A673 (cell line): ENCODE measurements at places on chromosomes 12 and 14. TPM values are rescaled to one million over a fixed set of nuclear protein-coding genes. Genes with fewer than 3 reads are reported as not detected.

- no peak overlapping the region for H3K27ac ChIP-seq
- no peak overlapping the region for H3K4me3 ChIP-seq
- H3K27me3 ChIP-seq, result no peaks in the 10 kb centered on the region
- no peaks in the 10 kb centered on the region for H3K36me3 ChIP-seq
- H3K4me1 ChIP-seq, result no peaks in the 10 kb centered on the region
- no peak for DNase-seq
Observed at GRCh38 chr14:92998946-92999345, 76.0 kb downstream of the CHGA start.

DNA sequence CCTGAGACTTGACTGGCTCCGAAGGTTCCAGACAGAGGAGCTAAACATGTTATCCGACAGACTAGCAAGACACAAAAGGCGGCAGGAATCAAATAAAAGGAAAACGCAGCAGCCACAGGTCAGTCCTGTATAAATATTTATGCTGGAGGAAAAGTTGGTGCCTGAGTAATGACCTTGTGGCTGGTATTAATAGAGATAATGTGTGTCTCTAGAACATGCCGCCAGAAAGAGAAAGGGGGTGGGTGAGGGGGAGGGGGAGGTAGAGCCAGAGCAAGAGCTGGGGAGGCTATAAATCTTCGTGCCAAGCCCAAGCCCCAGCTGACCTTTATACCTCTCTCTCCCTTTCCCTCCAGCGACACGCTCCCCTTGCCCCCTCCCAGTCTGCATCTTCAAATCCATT lies 590.4 kb downstream of the MED13L start:
- no peaks in the 10 kb centered on the region for H3K4me1 ChIP-seq
- H3K4me3 ChIP-seq, result no peak overlapping the region
- H3K27me3 ChIP-seq, result no peaks in the 10 kb centered on the region
- H3K27ac ChIP-seq, result no peak overlapping the region
- H3K36me3 ChIP-seq, result no peaks in the 10 kb centered on the region

DNA sequence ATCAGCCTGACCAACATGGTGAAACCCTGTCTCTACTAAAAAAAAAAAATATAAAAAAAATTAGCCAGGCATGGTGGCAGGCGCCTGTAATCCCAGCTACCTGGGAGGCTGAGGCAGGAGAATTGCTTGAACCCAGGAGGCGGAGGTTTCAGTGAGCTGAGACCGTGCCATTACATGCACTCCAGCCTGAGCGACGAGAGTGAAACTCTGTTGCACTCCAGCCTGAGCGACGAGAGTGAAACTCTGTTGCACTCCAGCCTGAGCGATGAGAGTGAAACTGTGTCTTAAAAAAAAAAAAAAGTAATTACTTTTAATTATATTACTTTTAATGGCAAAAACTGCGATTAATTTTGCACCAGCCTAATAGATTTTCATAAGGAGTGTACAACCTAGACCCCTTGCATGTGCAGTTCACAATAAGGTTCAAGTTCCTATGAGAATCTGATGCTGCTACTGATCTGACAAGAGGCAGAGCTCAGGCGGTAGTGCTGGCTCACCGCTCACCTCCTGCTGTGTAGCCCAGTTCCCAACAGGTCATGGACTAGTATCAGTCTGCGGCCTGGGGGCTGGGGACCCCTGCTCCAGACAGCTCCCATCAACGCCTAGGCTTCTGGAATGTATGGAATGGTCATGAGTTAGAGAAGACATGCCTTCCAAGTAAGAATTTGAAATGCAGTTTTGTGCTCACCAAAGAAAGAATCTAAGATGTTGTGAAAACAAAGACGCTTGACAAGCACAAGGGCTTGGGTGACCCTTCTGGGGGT lies 10.1 kb downstream of the LTB4R start:
- no peak overlapping the region for H3K4me3 ChIP-seq
- DNase-seq, result no peak
- no peak overlapping the region for H3K27ac ChIP-seq
- no peaks in the 10 kb centered on the region for H3K4me1 ChIP-seq
- H3K36me3 ChIP-seq, result no peaks in the 10 kb centered on the region

- no peak overlapping the region for H3K4me3 ChIP-seq
- no peaks in the 10 kb centered on the region for H3K27me3 ChIP-seq
- H3K4me1 ChIP-seq, result no peaks in the 10 kb centered on the region
- no peak overlapping the region for H3K27ac ChIP-seq
- DNase-seq, result no peak
- H3K36me3 ChIP-seq, result no peaks in the 10 kb centered on the region
Observed at GRCh38 chr12:110010853-110011723, 11.9 kb downstream of the ANKRD13A start.

The MSI1 gene
- total RNA-seq, result 3.6 and 8.8 TPM in 2 replicates

The MBD6 gene
- 140 and 150 TPM in 2 replicates for total RNA-seq

The DHRS2 gene
- 0.83 and 1.2 TPM in 2 replicates for total RNA-seq

DNA sequence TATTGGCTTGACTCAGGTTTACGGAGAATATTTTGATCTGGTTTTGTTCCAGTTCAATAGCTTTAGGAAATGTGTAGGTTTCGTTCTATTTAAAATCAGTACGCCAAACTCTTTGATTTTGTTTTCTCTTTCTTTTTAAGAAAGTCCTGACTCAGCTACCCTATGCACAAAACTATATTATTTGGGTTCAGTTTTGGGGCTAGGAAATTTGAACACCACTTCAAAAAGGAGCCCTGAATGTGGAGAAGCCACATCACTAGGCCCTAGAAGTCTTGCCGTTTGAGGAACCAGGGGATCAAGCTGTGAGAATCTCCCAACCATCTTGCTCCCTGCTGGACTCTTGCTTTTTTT lies 168.2 kb upstream of the BCL2L14 start:
- DNase-seq, result no peak
- no peak overlapping the region for H3K27ac ChIP-seq
- H3K4me1 ChIP-seq, result no peaks in the 10 kb centered on the region
- H3K27me3 ChIP-seq, result no peaks in the 10 kb centered on the region
- no peak overlapping the region for H3K4me3 ChIP-seq
- no peaks in the 10 kb centered on the region for H3K36me3 ChIP-seq

DNA sequence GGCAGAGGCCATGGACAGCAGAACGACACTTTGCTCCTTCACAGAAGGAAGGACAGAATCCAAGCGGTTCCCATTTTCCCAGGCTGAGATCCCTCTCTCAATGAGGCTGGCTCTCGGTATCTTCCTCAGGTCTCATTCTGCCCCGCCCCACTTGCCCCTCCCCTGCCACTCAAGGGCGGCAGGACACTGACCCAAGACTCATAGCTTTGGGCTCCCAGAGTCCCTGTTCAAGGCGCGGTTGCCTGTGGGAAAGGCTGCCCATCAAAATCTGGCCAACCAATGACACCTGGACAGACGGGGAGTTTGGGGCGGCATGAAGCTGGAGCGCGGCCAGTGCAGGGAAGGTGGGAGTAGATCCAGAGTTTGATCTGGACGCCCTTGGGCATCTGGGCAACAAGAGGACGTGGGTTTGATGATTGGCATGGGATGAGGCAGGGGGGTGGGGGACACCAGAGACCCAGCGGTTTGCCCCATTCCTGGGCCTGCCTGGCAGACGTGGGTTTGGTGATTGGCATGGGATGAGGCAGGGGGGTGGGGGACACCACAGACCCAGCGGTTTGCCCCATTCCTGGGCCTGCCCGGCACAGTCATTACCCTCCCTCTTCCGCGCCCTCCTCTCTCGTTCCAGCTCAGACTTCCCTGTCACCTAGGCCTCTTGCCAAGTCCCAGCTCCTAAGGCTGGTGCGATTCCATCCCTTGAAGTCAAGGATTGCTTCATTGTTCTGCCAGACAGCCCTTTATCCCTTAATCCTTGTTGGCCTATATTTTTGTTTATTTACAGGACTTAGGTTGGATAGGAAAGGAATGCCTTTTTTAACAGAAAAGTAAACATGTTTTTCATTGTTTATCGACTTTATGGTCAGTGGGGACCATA lies 92.1 kb downstream of the NINJ2 start:
- no peaks in the 10 kb centered on the region for H3K36me3 ChIP-seq
- H3K27ac ChIP-seq, result no peak overlapping the region
- peak; percentile 36 for DNase-seq

DNA sequence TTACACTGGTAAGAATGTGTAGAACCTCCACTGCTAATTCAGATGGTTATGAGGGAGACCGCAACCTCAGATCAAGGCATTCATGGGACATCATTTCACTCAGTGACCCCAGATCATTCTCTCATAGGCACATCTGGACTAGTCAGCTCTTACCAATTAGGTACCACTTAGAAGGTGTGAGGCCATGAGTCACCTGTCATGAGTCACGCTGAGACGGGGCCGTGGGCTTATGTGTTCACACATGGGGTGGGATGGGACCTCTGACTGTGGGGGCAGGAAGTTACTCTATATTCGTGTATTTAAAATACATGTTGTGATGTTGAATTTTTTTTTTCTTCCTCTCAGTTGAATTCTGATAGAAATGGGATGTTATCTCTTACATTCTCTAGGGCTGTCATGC lies 55.9 kb downstream of the CCDC92 start:
- H3K27ac ChIP-seq, result no peak overlapping the region
- H3K27me3 ChIP-seq, result no peaks in the 10 kb centered on the region
- DNase-seq, result no peak
- H3K4me1 ChIP-seq, result no peaks in the 10 kb centered on the region

DNA sequence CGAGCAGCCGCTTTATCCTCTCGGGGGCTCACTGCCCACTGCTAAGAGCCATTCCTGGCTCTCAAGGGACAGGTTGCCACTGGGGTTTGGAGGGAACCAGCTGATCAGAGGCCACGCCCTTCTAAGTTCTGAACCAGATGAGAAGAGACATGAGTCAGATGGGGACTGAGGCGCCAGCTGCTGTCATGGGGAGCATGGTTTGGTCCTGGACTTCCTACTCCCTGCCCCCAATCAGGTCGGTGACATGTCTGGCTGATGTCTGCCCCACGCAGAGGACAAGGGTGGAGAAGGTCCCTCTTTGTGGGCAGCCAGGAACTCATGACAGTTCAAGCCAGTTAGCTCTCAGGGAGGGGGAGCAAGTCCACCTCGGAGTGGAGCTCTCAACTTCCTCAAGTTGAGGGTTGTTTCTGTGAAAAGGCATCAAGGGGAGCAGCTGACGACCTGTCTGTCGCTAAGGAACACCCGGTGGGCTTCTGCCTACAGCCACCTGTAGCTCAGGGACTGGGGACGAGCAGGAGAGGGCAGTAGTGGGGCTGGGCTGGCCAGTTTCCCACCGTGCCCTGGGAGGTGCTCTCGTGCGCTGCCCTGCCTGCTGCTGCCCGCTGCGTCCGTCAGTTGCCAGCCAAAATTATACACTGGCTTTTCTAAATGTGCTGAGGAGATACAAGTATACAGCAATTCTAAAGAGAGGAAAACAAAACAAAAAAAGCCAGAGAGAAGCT lies 20.5 kb downstream of the PSMC1 start:
- H3K4me1 ChIP-seq, result peaks cover 17% of the 10 kb centered on the region
- H3K27me3 ChIP-seq, result no peaks in the 10 kb centered on the region
- H3K36me3 ChIP-seq, result peaks cover 26% of the 10 kb centered on the region
- DNase-seq, result no peak
- H3K4me3 ChIP-seq, result no peak overlapping the region
